ENCODE measurements at places on chromosomes 11 and 22. TPM values are rescaled to one million over a fixed set of nuclear protein-coding genes. Genes with fewer than 3 reads are reported as not detected.
A peak's percentile ranks its signal among the peaks of the same experiment; 100 is the strongest.

GRCh38 chr11:58465690-58466089 is 23.7 kb upstream of the OR5B12 start:
- no peaks in the 10 kb centered on the region for H3K4me1 ChIP-seq
- no peaks in the 10 kb centered on the region for H3K36me3 ChIP-seq
- H3K4me3 ChIP-seq, result no peak overlapping the region
- H3K27me3 ChIP-seq, result peaks cover 6% of the 10 kb centered on the region
- DNase-seq, result no peak

Gene CRYBA4
- polyA plus RNA-seq, result not detected

- H3K27me3 ChIP-seq, result peaks cover 2% of the 10 kb centered on the region
- DNase-seq, result no peak
- peaks cover 4% of the 10 kb centered on the region for H3K36me3 ChIP-seq
- H3K4me1 ChIP-seq, result no peaks in the 10 kb centered on the region
- no peak overlapping the region for H3K27ac ChIP-seq
- H3K4me3 ChIP-seq, result no peak overlapping the region
Measured at GRCh38 chr11:95095858-95096587, 6.4 kb downstream of the ENDOD1 start.

DNA sequence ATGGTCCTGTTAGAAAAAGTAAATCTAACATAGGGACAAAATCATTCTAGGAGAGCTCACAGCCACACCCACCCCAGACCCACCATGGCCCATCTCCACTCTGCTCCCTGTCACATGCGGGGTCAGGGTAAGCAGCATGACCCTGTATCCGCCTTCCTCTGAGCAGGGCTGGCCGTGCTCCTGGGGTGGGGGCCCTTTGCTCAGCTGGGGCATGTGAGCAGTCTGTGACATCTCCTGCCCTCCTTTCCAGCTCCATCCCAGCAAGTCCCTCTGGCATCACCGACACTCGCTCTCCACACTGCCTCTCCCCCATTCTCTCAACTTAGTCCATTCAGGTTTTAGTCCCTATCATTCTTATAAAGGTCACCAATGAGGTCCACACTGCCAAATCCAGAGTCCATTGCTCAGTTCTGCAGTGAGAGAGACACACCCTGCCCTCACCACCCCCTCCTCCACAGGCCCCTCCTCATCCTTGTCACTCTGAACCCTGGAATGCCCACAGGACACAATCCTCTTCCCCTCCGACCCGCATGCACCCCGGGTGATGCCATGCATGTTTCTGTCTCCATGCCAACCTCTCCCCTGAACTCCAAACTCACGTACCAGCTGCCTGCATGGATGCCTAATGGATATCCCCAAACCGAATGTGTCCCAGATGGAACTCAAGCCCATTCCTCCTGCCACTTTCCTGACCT is 65.1 kb upstream of the PITPNB start:
- no peak for DNase-seq
- H3K27me3 ChIP-seq, result no peaks in the 10 kb centered on the region
- H3K4me3 ChIP-seq, result no peak overlapping the region
- H3K4me1 ChIP-seq, result no peaks in the 10 kb centered on the region
- peaks cover 26% of the 10 kb centered on the region for H3K36me3 ChIP-seq
- no peak overlapping the region for H3K27ac ChIP-seq

- H3K4me3 ChIP-seq, result no peak overlapping the region
- no peak for DNase-seq
- no peaks in the 10 kb centered on the region for H3K4me1 ChIP-seq
- no peaks in the 10 kb centered on the region for H3K27me3 ChIP-seq
Measured at GRCh38 chr11:110735455-110736170, 23.4 kb upstream of the ARHGAP20 start.

DNA sequence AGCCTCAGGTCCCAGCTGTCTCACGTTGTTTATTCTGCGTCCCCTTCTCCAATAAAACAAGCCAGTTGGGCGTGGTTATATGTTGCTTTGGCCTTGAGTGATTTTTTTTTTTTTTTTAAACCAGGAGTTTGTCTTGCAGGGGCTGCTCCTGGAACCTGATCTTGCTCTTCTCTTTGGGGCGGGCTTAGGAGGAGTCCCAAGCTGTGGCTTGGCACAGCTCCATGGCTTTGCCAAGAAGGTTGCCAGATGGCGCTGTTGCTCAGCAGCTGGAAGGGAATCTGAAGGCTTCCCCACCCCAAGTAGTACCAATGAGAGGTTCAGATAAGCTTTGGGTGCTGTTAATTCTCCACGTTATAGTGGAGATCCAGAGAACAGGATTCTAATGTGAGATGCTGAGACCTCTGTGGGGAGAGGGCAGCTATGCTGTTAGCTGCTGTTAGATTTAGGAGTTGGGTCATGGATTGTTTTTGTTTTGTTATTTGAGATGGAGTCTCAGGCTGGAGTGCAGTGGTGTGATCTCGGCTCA is 2.0 kb upstream of the FERMT3 start:
- DNase-seq, result peak; percentile 82
- H3K4me1 ChIP-seq, result peaks cover 39% of the 10 kb centered on the region
- no peak overlapping the region for H3K4me3 ChIP-seq
- H3K27me3 ChIP-seq, result no peaks in the 10 kb centered on the region
- peak overlapping the region; percentile 1 for H3K27ac ChIP-seq

Gene INS
- 3.3 TPM for polyA plus RNA-seq

Gene PPP6R3
- 18.4 TPM for polyA plus RNA-seq

GRCh38 chr11:67640021-67640757 is 626 bp upstream of the TBX10 start:
- peaks cover 21% of the 10 kb centered on the region for H3K27me3 ChIP-seq
- no peaks in the 10 kb centered on the region for H3K36me3 ChIP-seq
- no peak overlapping the region for H3K4me3 ChIP-seq

DNA sequence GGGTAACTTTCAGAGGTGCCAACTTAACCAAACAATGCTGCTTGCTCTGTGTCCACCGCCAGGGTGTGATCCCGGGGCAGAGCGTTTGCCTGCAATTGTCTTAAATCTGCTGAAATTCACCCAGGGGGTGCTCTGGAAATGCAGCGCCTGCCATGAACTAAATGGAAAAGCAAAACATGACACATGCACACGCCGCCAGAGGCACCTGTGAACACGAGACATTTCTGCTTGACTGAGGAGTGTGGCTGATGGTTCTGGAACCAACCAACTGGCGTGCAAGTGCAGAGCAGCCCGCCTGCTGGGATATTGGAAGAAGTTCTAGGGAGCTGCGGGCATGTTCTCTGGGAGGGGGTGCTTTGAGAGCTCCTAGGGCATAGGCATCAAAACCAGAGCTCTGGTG is 30.4 kb downstream of the DSCAML1 start:
- H3K27me3 ChIP-seq, result no peaks in the 10 kb centered on the region
- no peak overlapping the region for H3K4me3 ChIP-seq
- no peaks in the 10 kb centered on the region for H3K36me3 ChIP-seq
- no peaks in the 10 kb centered on the region for H3K4me1 ChIP-seq

Gene THRSP
- polyA plus RNA-seq, result 13.6 TPM

Gene SLC22A6
- not detected for polyA plus RNA-seq

DNA sequence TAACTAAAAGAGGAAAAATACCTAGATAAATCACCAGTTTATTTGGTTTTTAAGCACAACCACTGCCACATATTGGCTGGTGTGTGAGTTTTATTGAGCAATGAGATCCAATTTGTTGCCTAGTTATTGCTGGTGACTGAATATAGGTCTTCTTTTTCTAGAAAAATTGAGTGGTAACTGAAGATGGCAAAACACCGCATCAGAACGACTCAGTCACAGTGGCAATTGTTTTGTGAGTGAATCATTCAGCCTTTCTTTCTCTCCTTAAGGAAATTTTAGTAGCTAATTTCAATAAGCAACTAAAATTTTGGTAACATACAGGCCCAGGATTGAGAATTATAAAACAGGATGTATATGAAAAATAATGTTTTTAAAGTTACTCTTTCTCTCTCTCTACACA is 533.0 kb downstream of the KCNA4 start:
- DNase-seq, result no peak
- H3K27ac ChIP-seq, result no peak overlapping the region
- no peaks in the 10 kb centered on the region for H3K4me1 ChIP-seq

DNA sequence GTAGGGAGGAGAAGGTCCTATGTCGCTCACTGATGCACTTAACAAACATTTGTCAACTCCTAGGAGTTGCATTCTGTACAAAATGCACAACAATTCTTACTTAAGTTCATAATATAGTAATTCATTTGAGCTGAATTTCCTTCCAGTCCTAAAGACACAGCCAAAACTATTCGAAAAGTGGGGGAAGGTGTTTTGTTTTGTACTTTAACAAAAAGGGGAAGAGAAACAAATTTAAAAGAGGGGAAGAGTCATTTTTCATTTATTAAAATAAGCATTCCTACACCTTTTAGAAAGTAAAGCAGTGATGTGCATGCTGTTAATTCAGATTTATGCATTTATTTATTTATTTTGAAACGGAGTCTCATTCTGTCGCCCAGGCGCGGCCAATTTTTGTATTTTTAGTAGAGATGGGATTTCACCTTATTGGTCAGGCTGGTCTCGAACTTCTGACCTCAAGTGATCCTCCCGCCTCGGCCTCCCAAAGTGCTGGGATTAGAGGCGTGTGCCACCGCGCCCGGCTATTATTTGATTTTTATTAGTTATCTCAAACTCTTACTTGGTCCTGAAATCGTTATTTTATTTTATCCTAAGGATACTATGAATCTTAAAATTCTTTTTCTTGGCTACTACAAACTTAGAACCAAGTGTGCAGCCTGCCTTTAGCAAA is 1.1 kb upstream of the FANCF start:
- no peaks in the 10 kb centered on the region for H3K27me3 ChIP-seq
- no peaks in the 10 kb centered on the region for H3K4me1 ChIP-seq
- no peak overlapping the region for H3K27ac ChIP-seq
- H3K4me3 ChIP-seq, result peak overlapping the region; percentile 84
- DNase-seq, result no peak
- no peaks in the 10 kb centered on the region for H3K36me3 ChIP-seq

DNA sequence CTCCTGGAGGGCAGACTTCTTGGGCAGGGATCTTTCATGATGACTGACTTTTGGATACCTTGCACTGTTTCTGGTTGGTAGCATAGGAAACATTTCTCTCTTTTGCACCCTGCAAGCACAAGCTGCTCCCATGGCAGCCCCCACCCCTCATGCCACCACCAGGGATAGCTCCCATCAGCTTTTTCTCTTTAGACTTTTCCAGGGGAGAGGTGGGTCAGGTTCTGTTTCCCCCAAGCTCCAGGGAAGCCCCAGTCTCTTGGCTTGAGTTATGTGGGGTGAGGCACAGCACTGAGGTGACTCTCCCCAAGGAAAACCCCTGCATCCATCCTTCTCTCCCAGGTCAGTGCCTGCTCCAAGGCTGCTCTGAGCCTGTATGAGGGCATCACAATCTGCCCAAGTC is 22.5 kb downstream of the LRRC32 start:
- H3K4me3 ChIP-seq, result no peak overlapping the region
- no peak overlapping the region for H3K27ac ChIP-seq
- no peaks in the 10 kb centered on the region for H3K27me3 ChIP-seq
- H3K36me3 ChIP-seq, result no peaks in the 10 kb centered on the region

Data from heart right ventricle (tissue), 16 donors.